ENCODE measurements at places on chromosomes 12 and 14. TPM values are rescaled to one million over a fixed set of nuclear protein-coding genes. Genes with fewer than 3 reads are reported as not detected.

The WNT1 gene
- total RNA-seq, result not detected

The TRPV4 gene
- total RNA-seq, result 4.2 TPM

The ACSM4 gene
- total RNA-seq, result not detected

The TOMM20L gene
- not detected for total RNA-seq

The MUCL1 gene
- 90.0 TPM for total RNA-seq

The IL31 gene
- total RNA-seq, result not detected

The RIMBP2 gene
- total RNA-seq, result 5.8 TPM

- no peak for DNase-seq
Measured at GRCh38 chr14:102693006-102693755, 84.1 kb upstream of the TRAF3 start.

- no peak for DNase-seq
Measured at GRCh38 chr14:95189367-95190132, 32.2 kb upstream of the DICER1 start.

DNA sequence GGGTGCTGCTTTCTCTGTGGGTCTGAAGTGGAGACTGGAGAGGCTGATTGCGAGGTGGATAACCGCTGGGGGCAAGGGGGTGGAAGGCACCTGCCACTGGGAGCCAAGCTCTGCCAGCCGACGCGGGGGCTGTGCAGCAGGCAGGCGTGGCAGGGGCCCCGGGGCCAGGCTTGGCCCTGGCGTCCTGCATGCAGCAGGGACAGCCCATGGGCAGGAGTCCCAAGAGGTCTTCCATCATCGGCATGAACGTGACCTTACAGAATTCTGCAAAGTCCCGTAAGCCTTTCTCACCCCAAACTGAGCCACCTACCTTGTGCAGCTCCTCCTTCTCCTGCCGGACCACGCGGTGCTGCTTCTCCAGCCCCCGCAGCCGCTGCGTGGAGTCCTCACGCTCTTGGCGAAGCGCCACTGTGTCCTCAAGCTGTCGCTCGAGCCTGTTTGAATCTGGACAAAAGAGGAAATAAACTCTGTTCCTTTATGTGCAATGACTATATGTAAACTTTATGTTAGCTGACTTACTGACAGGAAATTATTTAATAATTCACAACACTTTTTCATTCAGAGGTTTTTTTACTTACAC is 51.3 kb downstream of the AMN start:
- DNase-seq, result no peak

GRCh38 chr12:105289114-105289904 is 41.2 kb upstream of the C12orf75 start:
- DNase-seq, result no peak

GRCh38 chr12:81819991-81820633 is 61.0 kb upstream of the PPFIA2 start:
- no peak for DNase-seq

DNA sequence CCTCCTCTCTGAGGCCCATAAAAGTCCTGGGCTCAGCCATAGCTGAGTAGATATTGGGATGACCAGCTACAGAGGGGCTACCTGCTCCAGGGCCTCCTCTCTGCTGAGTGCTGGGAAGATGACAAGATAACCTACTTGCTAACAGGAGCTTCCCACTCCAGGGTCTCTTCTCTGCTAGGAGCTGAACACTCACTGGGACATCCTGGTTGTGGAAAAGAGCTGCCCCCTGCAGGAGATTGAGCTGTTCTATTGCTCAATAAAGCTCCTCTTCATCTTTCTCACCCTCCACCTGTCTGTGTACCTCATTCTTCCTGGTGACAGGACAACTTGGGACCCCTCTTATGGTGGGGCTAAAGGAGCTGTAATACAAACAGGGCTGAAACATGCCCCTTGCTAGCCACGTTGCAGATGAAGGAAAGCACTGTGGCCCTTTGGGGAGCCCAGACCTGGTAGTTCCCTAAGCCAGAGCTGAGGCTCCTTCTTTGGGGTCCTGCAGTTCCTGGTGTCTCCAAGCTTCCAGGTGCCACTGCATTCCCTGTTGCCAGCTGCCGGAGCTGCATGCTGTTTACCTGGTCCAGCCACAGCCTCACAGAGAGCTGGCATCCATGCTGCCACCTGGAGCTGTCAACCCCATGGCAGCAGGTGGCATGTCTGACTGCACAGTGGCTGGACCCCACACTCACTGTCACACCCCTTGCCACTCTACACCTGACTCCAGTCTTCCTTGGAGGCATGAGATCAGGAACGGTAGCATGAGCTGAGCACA is 598.5 kb upstream of the LMO3 start:
- no peak for DNase-seq
